ENCODE measurements at places on chromosomes 1 and 21.

GRCh38 chr1:94124538-94124937 lies 3.6 kb upstream of the ABCA4 start:
- DNase-seq, result no peak

- DNase-seq, result no peak
Observed at GRCh38 chr1:117113199-117113598, 8.3 kb downstream of the TRIM45 start.

GRCh38 chr1:32695098-32695904 lies 7.3 kb downstream of the SYNC start:
- no peak for DNase-seq

- DNase-seq, result no peak
Observed at GRCh38 chr1:109316506-109316905, 9.7 kb upstream of the MYBPHL start.

DNA sequence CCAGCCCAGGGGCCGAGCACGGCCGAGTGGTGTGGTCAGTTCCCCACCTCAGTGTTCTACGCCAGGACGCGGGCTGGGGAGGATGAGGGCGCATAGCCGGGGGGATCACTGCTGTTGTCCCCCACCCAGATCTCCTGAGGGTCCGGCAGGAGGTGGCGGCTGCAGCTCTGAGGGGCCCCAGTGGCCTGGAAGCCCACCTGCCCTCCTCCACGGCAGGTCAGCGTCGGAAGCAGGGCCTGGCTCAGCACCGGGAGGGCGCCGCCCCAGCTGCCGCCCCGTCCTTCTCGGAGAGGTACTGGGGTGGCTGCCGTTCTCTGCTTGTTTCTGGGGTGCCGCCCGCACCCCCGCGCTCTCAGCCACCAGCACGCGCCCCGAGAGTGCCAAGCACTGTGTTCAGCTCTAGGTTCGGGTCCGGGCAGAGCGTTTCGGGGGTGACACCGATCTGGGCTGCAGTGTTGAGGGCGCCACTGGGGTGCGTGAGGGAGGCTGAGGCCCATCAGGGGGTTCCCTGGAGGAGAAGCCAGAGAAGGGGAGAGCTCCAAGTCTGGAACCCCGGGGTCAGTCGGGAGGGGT lies 17.4 kb downstream of the SAMD11 start:
- no peak for DNase-seq

GRCh38 chr1:64505232-64505943 lies 35.5 kb downstream of the CACHD1 start:
- DNase-seq, result no peak

DNA sequence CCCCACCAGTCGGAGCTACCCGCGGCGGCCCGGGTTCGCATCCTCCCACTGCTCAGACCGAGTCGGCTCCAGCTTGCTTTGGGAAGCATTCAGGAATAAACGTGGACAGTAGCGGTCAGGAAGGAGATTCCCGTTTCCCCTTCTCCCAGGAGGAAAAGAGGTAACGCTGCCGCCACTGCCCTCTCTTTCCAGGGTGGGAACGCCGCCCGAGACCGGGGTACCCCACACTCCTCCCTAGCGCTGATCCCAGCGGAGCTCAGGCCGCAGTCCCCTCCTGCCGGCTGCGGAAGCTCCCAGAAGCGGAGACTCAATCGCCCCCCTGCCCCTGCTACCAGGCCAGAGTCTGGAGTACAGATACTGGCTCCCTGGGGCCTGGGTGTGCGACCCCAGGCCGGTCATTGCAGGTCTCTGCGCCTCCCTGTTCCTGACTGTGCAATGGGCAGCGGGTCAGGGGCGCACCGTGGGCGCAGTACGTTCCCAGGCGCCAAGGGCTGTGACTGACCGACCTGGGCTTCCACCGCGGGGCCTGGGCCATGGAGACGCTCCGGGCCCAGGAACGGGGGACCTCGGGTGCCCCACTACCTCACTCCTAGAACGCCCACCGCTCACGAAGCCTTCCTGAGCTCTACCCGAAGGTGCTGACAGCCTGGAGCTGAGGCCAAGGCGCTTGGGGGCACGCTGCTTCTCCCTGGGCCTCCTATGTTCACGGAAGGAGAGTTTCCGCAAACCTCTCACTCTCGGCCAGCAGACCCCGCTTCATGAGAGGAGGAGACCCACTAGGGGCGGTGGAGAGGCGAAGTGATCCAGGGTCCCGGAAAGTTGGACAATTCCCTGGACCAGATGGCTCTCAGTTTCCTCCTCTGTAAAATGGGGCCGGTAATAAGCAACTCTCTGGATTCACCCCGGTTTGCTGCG lies 7.8 kb downstream of the DMRTA2 start:
- DNase-seq, result no peak

GRCh38 chr1:66982561-66983260 lies 57.9 kb downstream of the MIER1 start:
- DNase-seq, result no peak

DNA sequence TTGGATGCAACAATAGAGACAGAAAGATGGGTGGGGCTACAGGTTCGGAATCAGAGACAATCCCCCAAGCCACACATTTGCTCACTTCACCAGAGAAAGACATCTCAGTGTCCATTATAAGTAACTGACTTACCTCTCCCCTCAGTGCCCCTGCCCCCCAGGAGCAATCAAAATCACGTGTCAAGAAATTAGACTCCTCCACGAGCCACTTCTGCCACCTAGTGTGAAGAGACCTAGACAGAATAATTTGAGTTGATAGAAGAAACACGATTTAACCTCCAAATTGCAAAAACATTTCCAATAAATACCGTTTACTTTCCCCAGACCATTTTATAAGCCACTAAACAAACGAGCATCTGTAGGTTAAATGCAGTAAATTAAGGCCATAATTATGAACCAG lies 123.2 kb downstream of the SLC30A10 start:
- DNase-seq, result no peak

GRCh38 chr1:204760757-204761156 lies 75.2 kb upstream of the LRRN2 start:
- DNase-seq, result no peak

GRCh38 chr1:27981145-27981544 lies 21.4 kb downstream of the XKR8 start:
- no peak for DNase-seq

DNA sequence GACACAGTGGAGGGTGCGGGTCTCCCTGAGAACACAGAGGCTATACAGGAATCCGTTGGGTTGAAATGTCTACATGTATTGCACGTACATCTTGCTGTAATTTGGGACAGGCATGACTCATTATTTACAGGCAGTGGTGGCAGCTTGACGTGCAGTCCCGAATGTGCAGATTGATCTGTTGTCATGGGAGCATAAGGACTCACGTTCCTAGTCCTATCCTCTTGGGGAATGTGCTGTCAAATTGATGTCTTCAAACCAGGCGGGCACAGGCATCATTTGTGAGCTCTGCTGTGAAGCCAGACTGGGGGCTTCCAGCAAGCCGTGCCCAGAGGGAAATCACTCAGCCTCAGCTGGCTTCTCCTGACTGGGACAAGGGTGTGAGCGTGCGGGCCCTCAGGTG lies 40.5 kb downstream of the S100B start:
- DNase-seq, result no peak
